ENCODE measurements at places on chromosomes 5 and 9.

DNA sequence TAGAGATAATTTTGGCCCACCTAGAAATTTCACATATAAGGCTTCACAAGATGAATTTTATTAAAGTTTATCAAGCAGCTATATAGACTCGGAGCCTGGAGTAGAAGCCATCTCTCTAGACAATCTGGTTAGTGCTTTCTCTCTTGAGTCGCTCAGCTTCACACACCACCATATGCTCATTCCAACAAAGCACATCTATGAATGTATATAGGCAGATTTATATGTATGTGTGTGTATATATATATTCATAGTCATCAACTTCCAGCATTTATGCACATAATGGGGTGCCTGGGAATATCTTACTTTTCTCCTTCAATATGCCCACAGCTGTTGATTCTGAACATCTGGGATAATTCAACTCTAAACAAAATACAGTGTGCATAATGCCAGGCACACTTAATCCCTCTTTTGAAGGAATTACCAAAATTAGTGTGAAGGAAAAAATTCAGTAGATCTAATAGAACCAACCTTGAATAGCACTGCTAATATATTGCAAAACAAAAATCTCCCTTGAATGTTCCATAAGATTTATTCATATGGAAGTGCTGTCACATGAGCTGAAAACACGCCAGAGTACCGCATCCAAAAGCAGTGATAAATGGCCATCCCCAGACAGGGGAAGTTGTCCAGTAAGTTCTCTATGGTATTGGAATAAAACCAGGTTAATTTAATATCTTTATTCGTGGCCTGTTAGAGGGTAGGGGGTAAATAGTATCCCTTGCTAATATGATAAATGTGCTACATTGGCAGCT lies 56.0 kb upstream of the MOCS2 start:
- no peak for DNase-seq

DNA sequence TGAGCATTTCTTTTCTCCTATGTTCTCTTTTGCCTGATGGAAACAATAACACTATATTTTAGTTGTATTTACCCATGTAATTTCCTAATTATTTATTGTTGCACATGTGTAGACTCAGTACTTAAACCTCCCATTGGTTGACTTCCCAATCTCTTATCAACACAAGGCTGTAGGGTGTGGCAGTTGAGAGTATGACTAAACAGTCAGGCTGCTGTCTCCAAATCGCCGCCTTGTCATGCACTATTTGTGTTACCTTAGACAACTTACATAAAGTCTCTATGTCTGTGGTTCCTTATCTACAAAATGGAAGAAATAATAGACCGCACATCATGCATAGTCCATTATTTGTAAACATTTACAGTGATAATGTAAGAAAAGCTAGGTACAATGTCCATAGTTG lies 68.9 kb upstream of the EFNA5 start:
- no peak for DNase-seq

- no peak for DNase-seq
Observed at GRCh38 chr9:85258236-85258635, 483.5 kb downstream of the AGTPBP1 start.

DNA sequence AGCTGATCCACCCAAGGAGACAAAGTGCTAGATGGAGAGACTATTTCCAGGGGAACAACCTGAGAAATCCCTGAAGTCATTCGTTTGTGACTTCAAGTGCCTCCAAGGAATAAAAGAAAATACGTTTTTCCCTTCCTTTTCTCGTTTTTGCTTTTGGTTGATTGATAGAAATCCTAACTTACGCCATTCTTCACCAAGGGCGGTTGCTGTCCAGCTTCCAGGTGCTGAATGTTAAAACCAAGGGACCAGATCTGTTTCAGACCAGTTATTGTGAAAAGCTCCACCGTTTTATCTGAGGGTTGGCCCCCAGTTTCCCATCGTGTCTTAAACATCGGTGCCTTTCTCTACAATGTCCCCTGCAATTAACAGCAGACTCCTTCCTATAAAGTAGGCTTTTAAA lies 600.7 kb upstream of the SGCD start:
- no peak for DNase-seq

DNA sequence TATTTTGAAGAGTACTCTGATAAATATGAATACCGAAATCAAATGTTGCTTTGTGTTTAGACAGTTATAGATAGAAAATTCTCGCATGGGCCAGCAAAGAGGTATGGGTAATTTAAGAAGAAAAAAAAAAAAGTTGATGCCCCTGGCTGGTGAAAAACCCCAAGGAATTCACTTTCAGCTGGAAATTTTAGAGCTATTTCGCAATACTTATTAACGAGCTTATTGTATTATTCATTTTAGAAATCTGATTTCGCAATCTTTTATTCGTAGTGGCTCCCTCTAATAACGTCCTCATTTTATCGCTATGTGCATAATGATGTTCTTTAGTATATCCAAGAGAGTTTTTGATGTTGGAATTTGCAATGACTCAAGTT lies 18.5 kb upstream of the FER start:
- DNase-seq = no peak

- no peak for DNase-seq
Observed at GRCh38 chr5:168740092-168740800, 161.1 kb upstream of the PANK3 start.

GRCh38 chr5:122723606-122724352 lies 51.1 kb upstream of the SNX2 start:
- no peak for DNase-seq

DNA sequence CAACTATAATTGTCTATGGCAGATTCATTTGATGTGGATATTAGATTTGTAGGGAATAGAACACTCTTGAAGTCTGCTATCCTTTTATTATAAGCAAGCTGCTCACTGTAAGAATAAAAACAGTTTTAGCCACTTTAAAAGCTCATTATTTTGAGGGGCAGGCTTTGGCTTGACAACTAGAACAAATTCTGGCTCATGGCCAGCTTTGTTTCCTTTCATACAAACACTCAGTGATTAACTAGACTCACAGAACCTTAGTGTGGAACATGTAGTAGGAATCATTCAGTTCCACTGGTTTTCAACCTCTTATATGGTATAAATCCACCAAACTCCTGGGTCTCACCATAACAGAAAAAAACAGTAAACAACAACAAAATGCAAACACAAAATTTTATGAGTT lies 27.4 kb upstream of the CEP120 start:
- DNase-seq = no peak

DNA sequence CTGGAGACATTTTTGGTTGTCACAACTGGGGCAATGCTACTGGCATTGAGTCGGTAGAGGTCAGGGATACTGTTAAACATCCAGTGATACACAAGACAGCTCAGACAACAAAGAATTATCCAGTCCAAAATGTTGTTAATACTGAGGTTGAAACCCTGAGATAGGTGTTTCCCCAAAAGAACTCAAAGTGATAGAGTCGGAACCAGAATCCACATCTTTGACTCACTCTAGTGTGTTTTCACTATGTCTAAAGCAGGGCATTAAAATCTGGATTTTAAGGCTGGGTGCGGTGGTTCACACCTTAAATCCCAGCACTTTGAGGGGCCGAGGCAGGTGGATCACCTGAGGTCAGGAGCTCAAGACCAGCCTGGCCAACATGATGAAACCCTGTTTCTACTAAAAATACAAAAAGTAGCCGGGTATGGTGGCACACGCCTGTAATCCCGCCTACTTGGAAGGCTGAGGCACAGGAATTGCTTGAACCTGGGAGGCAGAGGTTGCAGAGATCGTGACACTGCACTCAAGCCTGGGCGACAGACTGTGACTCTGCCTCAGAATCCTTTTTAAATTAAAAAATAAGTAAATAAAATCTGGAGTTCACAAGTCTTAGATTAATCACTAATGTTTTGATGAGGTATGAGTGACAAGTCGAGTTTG lies 17.0 kb downstream of the SLC31A1 start:
- DNase-seq = no peak

DNA sequence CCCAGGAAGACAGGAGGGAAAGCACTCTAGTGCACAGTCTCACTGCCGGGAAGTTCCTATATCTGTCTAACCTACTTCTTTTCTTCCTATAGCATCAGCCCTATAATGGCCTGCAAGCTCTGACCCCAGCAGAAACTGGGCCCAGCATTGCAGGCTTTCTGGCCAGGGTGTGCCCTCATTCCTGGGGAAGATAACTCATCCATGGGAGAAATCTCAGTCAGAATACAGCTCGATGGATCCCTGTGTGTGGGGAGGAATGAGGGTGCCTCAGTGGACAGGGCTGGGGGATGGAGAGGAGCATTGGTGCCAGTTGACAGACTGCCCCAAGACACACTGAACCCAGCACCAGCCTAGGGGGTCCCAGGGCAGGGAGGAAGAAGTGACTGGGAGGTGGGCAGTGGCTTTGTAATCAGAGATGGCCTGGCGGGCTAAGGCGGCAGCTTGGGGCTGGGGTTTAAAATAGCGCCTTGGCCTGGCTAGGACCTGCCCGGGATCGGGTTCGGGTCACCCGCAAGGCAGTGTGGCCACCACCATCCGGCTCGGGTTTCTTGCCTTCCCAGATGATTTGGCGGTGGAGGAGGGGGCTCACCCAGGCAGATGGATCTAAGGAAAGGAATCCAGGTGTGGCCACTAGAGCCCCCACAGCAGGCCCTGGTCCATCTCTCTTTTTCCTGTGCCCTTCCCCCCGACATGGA lies 7.6 kb upstream of the CXXC5 start:
- DNase-seq = no peak

DNA sequence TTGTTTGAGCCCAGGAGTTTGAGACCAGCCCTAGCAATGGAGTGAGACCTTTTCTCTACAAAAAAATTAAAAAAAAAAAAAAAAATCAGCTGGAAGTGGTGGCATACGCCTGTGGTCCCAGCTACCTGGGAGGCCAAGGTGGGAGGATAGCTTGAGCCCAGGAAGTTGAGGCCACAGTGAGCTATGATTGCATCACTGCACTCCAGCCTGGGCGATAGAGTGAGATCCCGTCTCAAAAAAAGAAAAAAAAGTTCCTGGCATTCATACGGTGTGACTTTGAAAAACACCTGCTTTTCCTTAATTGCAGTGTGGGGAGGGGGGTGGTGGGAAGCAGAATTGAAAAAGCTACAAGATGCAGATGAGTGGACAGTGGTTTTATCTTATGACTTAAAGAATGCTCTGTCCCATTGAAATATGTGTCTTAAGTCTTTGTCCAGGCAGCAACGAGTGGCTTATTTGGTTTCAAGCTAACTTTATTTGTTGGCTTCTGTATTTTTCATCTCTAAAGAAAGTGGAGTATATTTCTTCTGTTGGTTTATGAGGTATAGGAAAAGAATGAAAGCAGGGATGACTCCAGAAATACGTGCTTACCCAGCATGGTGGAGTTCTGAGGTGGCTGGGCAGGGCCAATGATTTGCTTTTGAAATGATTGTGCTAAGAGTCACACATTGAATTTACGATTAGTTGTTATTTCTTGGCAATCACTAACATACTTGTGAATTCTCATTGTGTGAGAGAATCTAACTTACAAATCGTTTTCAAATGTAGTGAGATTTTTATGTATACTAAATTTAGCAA lies 27.8 kb downstream of the ROPN1L start:
- no peak for DNase-seq

DNA sequence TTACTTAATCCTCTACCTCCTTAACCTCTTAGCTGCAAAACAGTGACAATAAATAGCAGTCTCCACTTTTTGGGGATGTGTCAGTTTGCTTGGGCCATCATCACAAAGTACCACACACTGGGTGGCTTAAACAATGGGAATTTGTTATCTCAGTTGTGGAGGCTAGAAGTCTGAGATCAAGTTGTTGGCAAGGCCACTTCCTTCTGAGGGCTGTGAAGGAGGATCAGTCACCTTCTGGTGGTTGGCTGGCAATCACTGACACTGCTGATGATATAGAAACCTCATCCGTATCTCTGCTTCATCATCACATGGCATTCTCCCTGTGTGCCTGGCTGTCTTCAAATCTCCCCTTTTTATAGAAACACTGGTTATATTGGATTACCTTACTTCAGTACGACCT lies 187.1 kb upstream of the TBC1D2 start:
- DNase-seq = no peak

DNA sequence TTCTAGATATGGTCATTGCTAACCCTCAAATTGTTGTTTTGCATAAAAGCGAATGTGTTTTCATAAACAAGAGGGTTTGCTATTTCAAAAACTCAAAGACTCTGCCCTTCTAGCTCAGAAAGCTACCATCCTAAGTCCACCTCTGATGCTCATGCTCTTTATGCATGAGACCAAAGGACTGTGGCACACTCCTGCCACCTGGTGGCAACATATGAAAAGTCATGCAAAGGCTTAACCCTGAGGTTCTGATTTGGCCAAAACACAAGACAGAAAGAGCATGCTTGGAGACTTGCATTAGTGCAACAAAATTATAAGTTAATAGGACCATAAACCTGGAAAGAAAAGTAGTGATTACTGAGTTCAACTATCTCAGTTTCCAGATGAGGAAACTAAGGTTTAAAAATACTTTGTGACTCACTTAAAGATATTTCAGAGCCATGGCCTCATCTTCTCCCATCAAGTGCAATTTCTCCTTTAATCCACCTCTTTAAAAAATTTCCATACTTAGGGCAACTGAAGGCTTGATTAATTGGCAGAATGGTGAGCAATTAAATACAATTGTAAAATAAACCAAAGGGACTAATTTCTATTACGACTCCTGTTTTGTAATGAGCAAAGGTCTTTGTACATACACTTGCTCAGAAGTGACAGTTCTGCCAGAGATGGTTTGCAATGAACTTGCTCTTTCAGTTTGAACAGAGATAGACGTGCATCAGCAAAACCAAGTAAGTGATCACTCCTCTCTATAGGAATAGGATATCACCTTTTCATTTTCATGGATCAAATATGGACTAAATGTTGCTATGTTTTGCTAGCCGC lies 110.7 kb upstream of the RAD23B start:
- peak; percentile 4 for DNase-seq

- no peak for DNase-seq
Observed at GRCh38 chr5:33465120-33465519, 24.4 kb downstream of the TARS1 start.

- DNase-seq = no peak
Observed at GRCh38 chr9:85716031-85716877, 25.5 kb downstream of the AGTPBP1 start.

- DNase-seq = no peak
Observed at GRCh38 chr9:137270929-137271695, 6.4 kb upstream of the TOR4A start.

DNA sequence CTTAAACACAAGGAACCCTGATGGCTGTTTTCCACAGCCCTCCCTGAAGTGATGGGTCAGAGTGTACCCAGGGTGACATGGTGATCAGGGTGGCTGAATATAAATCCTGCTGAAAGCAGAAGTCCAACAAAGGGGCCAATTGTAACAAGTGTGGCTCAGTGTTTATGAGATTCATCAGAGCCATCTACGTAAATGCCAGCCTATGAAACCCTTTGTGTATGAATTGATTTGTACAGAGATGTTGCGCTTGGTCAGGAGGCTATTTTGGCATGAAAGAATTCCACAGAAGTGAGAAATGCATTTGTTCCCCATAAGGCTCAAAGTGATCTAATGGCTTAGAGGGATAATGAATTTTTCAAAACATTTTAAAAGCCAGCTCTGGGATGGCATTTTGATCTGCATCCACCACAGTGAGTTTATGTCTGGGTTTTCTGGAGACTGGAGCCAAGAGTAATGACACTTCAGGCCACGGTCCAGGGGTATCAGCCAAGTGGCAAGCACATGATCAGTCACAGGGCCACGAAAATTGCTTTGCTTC lies 12.4 kb downstream of the PRUNE2 start:
- no peak for DNase-seq
